ENCODE measurements at places on chromosomes 4 and X.

GRCh38 chr4:41832961-41833360 is 84.4 kb upstream of the PHOX2B start:
- DNase-seq: no peak

DNA sequence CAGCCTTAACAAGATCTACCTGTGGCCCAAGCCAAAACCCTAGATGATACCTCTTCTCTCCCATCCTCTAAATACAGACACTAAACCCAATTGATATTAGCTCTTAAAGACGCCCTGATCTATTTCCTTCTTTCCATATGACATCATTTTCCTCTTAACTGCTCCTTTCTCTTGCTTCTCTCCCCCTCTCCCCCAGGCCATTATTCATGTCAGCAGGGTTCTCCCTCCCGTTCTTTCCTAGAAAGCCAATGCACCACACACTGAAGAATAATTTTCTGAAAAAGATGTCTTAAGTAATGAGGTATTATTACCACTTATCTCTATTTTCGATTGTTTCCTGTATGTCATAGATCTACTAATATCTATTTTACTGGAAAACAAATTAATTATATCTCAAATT is 9.7 kb upstream of the ING2 start:
- DNase-seq: no peak

DNA sequence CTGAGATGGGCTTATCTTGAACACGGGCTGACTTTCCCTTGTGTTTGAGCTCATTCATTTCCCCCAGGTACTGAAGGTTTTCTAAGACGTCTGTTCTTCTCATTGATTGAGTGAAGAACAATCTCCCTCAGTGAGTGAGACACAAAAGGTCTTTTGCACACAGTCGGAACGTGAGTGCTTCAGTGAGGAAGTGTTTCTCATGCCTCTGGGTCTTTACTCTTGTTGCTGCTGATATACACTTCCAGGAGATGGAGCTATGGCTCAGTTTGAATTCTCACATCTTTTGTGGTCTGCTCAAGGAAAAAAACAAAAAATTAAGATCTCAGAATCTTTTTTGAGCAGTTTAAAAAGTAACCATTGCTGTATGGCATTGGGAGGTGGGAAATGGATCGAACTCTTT is 981.9 kb upstream of the TENM3 start:
- no peak for DNase-seq

GRCh38 chrX:95903490-95903889 is 781.2 kb upstream of the DIAPH2 start:
- no peak for DNase-seq

DNA sequence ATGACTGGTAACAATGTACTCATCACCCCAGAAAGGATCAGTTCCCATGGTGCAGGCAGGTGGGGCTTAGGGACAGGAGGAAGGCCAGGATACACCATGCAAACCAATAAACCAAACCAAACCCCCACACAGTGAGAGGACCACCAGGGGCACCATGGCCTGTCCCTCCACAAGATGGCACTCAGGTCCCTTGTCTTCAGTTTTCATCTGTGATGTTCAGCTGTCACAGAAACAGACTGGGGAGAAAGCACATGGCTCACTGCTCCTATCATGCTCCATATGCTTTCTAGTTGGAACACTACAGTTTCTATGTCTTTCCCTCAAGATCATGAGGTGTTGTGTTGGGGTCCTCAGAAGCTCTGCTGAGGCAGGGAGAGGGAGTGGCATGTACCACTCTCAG is 10.1 kb downstream of the HS3ST1 start:
- no peak for DNase-seq

DNA sequence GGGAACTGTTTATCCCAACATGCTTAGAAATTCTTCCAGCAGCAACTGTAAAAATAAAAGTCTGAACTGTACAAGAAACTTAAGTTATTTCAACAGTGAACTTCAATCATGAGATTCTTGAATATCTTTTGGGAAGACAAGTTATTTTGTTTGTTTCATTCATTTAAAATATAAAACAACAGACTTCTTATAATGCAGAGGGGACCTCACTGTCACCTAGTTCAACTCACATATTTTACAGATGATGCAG is 14.9 kb downstream of the FAM9C start:
- no peak for DNase-seq

DNA sequence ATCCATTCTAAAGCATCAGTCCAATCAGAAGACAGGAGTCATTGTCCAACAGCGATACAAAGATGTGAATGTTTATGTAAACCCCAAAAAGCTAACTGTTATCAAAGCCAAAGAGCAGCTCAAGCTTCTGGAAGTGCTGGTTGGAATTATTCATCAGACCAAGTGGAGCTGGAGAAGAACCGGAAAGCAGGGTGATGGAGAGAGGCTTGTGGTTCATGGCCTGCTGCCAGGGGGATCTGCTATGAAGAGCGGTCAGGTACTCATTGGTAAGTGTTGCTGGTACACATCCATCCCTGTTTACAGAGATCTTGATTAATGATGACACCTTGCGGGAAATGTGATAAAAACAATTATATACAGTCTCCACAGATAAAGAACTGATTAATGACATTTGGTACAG is 11.0 kb downstream of the INTU start:
- no peak for DNase-seq

DNA sequence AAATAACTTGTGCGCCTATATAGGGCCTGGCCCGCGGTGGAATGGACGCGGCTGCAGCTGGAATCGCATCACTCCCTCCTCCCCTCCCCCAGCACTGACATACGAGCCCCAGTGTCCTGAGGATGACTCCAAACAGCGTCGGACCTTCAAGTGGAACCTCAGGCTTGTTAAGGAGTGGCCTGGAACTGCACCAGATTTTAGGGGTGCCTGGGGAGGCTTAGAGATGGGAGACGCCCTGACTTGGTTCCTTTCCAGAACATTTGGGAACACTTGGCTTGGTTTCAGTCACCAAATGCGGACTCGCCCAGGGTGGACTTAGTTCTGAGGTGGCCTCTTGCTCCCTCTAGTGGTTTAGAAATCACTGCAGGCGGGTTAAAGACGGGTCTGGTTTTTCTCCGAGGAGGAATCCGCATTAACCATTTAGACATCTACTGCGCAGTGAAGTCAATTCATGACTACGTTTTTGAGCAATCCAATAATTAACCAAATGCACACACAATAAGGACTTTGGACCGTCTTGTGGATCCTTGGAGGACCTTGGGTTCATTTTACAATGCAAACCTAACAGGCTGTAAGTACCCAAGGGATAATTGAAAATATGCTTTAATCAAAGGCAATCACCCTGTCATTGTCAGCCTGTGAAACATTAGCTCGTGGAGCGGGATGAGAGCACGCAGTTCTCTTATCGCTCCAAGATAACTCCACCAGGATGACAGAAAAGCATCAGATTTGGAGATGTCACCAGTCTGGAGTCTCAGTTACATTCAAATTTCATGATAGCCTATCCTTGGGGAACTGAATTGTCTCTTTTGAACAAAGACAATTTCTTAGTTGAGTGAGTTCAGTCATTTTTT is 11.2 kb upstream of the PDGFRA start:
- DNase-seq: no peak

GRCh38 chr4:145735347-145735675 is 55.4 kb downstream of the C4orf51 start:
- no peak for DNase-seq

DNA sequence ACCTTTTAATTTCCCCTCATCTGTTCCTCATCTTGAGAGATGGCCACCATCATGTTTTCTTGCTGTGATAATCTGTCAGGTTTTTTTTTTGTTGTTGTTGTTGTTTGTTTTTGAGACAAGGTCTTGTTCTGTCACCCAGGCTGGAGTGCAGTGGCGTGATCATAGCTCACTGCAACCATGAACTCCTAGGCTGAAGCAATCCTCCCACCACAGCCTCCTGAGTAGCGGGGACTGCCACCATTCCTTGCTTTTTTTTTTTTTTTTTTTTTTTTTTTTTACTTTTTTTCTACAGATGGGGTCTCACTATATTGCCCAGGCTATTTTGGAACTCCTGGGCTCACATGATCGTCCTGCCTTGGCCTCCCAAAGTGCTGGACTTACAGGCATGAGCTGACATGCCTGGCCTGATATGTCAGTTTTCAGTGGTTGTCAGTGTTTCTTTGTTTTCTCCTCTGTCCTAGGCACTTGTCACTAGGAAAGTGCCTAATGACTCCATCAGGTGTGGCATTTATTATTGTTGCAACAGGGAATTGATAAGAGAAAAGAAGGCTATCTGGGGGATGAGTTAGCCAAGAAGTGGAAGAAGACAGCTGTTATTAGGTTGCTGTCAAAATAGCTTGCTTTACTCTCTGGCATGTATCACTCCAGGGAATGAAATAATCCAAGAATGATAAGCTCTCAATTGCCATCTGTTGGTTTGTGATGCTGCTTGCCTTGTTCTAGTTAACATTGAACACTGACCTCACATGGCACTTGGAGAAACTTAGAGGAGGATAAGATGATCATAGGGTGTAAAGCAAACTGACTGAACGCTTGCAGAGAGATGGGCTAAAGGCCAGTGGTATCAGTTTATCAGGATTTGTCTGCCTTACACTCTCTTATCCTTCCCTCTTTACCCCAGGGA is 41.7 kb downstream of the TMEM164 start:
- no peak for DNase-seq

- DNase-seq: no peak
Measured at GRCh38 chr4:151227172-151227571, 49.8 kb upstream of the PRSS48 start.

GRCh38 chr4:6720202-6720699 is 4.3 kb downstream of the BLOC1S4 start:
- DNase-seq: peak; percentile 55

GRCh38 chr4:16129336-16129735 is 45.5 kb upstream of the PROM1 start:
- no peak for DNase-seq

- DNase-seq: no peak
Measured at GRCh38 chrX:136162827-136163570, 15.7 kb downstream of the FHL1 start.

- no peak for DNase-seq
Measured at GRCh38 chr4:152398060-152398459, 137.8 kb downstream of the FBXW7 start.

GRCh38 chr4:115228851-115229250 is 115.4 kb upstream of the NDST4 start:
- DNase-seq: no peak

DNA sequence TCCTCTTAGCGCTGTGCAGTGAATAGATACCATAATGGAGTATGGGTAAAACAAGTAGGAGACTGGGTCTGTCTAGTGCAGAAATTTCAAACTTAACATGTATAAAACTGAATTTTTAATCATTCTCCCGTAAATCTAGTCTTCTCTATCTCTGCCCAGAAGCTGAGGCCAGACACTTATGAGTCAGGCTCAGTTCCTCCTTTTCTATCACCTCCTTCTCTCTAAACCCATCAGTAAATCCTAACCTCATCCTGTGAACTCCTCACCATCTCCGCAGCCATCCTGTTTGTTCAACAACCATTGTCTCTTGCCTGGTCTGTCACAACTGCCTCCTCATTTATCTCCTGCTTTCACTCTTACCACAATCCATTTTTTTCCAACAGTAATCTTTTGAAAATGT is 19.8 kb upstream of the SGMS2 start:
- DNase-seq: no peak

GRCh38 chrX:135944486-135944885 is 29.3 kb downstream of the MMGT1 start:
- no peak for DNase-seq

GRCh38 chr4:48998440-48998839 is 12.4 kb downstream of the CWH43 start:
- no peak for DNase-seq

- no peak for DNase-seq
Measured at GRCh38 chrX:34624416-34624815, 32.7 kb downstream of the TMEM47 start.

DNA sequence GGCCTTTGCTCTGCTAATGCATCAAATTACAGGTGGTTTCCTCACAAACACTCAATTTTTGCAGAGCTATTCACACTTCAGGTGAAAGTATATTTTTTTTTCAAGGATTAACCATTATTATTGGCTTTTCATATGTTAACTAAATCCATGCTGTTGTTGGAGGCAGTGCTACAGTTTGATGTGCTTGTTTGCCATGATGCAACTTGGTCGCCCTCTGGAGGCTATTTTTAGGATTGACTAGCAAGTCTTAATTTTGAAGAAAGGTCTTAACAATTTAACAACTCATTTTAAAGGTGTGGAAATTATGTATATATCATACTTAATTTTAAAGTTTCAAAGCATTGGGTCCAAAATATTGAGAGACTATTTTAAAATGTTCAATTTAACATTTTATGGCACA is 168.8 kb upstream of the FAM47A start:
- no peak for DNase-seq

- no peak for DNase-seq
Measured at GRCh38 chr4:18034099-18034498, 12.5 kb upstream of the LCORL start.

GRCh38 chrX:15750611-15751154 is 12.6 kb downstream of the CA5B start:
- no peak for DNase-seq

- DNase-seq: no peak
Measured at GRCh38 chrX:154827194-154828015, 7.1 kb downstream of the SMIM9 start.

GRCh38 chr4:121767166-121767565 is 2.2 kb upstream of the SMIM43 start:
- no peak for DNase-seq

- DNase-seq: no peak
Measured at GRCh38 chr4:25860586-25861279, 2.1 kb downstream of the SEL1L3 start.

DNA sequence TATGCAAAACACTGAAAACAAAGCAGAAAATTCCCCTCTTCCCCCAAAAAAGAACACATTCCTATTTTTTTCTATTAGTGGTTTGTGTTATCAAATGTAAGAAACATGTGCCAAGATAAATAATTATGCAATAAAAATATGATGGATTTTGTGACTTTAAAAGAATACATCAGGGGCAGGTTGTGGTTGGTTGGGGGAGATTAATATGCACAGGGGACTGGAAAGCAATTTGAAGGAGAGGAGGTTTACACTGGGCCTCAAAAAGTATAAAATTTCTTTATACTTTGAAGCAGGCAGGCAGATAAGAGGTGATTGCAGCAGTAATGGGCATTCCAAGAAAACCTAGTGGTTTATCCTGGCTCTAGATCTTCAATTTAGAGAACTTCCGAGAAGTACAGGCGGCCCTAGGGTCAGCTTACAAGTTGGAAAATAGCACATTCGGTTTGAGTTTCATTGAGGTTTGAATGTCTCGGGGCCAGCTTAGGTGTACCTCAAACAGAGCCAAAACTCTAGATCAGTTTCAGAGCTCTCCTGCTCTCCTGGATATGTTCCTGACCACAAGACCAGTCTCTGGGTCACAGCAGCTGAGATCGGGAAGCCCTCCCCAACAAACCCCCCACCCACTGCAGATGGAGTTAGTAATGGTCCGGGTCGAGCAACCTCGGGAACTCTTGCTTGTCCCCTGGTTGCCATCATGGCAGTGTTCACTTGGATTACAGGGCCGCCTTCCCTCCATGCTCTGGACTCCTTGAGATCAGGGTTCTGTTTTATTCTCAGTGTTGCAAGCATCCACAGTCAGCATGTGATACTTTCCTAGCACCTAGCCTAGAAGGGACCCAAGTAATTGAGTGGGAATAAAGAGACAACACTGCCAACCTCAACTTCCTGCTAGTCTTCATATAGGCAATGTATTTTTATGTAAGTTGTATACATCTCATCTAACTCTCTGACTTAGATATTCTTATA is 112.1 kb upstream of the DDIT4L start:
- DNase-seq: no peak

- DNase-seq: no peak
Measured at GRCh38 chrX:24799565-24799964, 105.8 kb downstream of the POLA1 start.

- DNase-seq: no peak
Measured at GRCh38 chrX:132618810-132619209, 130.0 kb upstream of the MBNL3 start.
